ENCODE measurements at places on chromosomes 16 and 17.

- no peak for DNase-seq
Observed at GRCh38 chr17:48051706-48052486, 3.7 kb downstream of the NFE2L1 start.

GRCh38 chr16:1069154-1069553, 3.4 kb upstream of the SSTR5 start:
- DNase-seq = peak; percentile 37

- peak; percentile 38 for DNase-seq
Observed at GRCh38 chr16:11225677-11226549, 30.1 kb downstream of the SOCS1 start.

- DNase-seq = no peak
Observed at GRCh38 chr17:81340607-81341515, 45.8 kb upstream of the SLC38A10 start.

- DNase-seq = no peak
Observed at GRCh38 chr17:325270-326009, 27.2 kb downstream of the RPH3AL start.

DNA sequence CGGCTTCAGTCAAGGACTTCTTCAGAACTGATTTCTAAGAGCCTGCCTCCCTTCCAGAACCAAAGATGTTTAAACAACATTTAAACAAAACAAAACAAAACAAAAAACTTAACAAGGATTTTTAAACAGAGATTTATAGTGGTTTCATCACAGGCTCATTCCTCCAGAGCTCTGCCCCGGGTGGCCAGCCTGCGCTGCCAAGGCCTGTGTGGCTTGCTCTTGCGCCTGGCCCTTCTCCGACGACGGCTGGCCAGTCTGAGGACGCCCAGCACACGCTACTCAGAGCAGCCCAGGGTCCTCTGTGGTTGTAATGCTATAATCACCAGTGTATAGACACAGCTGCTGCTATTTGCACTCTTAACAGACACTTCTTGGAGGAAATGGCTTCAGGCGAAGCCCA, 307.2 kb upstream of the MYOCD start:
- DNase-seq = no peak

DNA sequence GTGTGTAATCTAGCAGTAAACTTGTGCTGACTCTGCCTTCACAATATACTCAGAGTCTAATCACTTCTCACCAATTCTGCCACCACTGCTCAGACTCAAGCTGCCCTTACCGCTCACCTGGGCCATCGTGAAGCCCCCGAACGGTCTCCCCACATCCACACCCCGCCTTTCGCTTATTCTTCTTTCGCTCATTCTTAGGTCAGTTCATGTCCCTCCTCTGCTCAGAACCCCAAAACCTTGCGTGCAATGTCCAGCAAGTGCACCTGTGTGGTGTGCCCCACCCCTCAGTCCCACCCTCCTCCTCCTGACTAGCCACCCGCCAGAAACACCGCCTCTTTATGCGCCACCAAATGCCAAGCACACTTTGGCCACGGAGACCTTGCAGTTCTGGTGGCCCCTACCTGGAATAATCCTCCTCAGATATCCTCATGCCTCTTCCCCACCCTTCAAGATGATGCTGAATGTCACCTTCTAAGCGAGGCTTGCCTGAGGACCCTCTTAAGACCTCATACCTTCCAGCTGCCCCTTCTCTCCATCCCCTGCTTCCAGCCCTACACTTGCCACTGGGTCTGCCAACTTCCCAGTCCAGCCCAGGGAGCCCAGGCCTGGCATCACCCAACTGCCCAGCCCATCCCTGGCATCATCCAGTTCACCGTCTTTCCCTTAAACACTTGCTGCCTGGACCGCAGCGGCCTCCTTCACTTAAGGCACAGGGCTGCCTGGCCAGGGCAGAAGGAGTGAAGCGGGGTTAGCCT, 34.3 kb upstream of the RBFOX3 start:
- DNase-seq = no peak

DNA sequence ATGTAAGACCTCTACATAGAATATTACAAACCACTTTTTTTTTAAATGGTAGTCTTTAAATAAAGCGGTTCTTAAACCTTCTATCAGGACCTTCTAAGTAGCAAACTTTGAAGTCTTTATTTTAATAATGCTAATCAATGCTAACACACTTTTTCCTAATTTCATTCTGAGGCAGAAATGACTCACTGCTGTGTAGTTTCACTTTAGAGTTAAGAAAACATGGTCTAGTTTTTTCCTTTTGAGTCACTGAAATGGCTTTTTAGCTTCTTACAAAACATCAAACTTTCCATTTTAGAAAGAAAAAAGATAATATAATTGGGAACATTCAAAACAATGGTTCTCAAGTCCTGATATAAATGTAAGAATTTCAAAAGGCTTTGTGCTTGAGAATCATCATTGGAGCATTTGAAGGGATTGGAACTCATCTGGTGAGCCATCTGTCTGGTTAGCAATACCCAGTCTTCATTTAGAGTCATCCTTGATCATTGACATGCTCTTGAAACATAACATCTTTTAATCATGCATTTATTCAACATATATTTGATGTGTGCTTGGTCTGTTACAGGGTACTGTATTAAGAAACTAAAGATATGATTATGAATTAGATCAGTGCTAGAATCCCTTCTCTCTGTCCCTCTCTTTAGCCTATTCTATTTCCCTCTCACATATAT, 258.3 kb upstream of the MON1B start:
- no peak for DNase-seq

DNA sequence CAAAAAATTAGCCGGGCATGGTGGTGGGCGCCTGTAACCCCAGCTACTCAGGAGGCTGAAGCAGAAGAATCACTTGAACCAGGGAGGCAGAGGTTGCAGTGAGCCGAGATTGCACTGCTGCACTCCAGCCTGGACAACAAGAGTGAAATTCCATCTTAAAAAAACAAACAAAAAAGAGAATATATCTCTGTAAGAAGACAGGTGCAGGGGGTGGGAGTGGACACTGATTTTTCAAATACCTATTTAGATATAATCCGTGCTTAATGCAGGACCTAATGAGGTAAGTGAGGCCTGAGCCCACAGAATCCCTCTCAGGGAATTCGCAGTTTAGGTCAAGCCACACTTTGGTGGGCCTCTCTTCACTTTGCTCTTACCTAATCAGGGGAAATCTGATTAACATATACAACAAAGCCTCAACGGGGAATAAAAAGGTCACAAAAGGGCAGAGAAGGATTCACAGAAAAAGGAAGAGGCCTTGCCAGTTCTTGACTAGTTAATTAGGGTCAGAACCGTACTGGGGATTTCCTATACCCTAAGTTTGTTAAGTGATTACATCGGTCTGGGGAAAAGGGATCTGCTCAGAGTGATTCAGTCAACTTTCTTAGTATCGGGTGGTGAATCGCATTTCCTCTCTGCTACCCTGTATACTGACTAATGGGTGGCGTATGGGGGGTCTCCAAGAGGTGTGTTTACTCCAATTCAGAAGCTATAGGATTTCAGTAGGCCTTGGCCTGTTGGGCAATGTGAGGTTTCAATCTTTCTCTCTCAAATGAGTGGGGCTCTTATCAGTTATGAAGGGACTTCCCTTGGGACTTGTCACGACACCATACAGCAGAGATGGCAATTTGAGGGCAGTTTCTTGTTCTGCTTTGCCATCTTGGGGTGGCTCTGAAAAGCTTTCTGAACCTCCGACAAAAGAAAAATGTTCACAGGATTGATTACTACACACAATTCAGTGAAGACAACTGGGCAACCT, 1.9 kb upstream of the NFAT5 start:
- DNase-seq = peak; percentile 76

DNA sequence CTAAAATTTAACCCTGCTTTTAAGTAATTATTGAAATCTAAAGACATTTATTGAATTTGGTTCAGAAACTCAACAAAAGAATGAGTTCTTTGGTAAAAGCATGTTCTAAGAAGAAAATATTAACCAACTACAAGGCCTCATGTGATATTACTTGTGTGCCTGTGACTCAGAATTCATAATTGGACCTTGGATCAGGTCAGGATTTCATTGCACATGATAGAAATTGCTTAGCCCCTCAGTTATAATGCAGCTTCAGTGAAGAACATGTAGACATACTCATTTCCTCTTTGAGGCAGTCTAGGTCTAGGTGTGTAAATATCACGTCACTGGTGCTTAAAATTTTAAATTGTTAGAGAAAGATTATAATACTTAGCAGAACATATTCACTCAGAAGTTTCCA, 410.0 kb upstream of the SOX9 start:
- DNase-seq = no peak

- DNase-seq = no peak
Observed at GRCh38 chr16:83603723-83604570, 203.8 kb upstream of the HSBP1 start.

- DNase-seq = peak; percentile 89
Observed at GRCh38 chr17:74744714-74745547, 3.5 kb upstream of the NHERF1 start.

DNA sequence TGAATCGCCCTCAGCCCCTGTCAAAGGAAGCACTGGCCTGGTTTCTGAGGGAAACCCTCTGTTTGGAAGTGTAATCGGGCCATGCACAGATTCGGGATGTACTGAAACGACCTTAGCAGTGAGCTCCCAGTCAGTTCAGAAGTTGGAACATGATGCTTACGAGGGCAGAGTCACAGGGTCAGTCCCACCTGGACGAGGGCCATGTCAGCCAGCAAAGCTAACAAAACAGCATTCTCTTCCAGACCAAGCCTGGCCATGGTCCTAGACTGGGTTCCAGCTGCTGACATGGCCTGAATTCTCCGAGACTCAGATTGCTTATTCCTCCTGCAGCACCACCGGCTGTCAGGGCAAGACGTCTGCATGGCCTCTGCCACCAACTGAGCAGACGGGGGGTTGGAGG, 192.2 kb upstream of the WSCD1 start:
- no peak for DNase-seq

GRCh38 chr17:2101448-2102257, 46.8 kb downstream of the HIC1 start:
- DNase-seq = peak; percentile 70

DNA sequence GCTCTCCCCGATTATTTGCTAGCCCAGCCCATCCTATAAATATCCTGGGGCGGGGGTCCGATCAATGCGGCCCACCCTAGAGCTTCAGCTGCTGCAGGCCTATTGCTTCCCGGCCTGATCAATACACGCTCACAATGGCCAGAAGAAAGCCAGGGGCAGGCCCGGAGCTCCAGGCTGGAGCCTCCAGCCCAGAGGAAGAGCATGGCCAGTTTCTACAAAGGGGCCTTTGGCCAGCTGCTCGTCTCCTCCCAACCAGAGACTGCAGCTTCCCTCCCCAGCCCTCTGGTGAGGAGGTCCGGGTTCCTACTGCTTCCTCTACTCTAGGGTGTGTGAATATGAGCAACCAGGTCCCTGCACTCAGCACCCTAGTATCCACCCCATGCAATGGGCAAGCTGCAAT, 36.7 kb downstream of the SALL1 start:
- DNase-seq = no peak

GRCh38 chr16:11233727-11234376, 22.2 kb downstream of the SOCS1 start:
- DNase-seq = peak; percentile 91

DNA sequence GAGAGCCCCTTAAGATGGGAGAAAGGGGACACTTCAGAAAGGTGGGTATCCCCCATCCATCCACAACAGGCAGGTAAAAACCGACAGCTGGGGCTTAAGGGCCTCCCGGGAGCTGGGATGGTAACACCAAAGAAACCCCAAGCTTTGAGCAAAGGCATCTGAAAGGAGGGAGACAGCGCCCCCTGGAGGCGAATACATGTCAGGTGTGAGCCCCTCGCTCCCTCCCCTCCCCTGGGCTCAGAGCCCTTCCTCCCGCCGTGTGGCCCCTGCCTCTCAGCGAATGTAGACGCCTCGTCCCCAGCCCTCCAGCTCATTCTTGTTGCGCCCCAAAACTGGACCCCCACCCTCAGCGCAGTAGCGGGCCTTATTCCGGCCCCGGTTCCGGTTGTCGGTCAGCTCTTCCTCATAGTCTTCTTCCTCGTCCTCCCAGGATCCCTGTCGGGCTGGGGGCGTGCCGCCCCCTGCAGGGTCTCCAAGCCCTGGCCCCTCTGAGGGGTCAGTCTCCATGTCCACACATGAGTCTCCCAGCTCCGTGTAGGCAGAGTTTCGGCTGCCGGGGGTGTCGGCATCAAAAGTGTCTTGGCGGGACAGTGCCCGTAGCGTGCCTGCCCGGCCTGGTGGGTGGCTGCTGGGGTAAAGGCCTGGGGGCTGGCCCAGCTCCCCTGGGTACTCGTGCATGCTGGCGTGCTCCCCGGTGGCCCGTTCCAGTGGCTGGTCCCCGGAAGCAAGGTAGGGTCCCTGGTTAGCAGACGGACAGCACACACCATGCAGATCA, 9.1 kb upstream of the ARL5C start:
- DNase-seq = peak; percentile 83

DNA sequence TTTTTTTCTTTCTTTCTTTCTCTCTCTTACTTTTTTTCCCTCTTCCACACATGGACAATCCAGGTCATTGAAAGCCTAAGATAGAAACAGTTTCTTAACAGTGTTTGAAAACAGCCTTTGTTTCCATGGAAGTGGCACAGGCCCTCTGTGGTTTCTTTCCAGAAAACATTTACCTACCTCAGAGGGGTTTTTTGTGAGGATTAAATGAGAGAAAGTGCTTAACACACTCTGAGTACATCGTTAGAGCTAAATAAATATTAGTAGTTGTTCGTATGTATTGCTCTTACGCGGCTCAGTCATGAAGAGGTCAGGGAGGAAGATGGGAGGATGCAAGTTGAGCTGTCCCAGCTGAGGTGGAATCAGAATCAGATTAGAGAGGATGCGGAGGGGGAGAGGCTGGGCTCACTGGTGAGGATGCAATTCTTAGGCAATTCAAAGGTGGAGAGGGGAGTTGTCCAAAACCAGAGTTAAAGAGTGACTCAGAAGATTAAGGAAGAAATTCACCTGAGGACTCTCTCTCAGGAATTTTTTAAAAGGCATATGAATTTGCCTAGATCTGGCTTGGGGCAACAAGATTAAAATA, 345.4 kb downstream of the PMP22 start:
- no peak for DNase-seq

DNA sequence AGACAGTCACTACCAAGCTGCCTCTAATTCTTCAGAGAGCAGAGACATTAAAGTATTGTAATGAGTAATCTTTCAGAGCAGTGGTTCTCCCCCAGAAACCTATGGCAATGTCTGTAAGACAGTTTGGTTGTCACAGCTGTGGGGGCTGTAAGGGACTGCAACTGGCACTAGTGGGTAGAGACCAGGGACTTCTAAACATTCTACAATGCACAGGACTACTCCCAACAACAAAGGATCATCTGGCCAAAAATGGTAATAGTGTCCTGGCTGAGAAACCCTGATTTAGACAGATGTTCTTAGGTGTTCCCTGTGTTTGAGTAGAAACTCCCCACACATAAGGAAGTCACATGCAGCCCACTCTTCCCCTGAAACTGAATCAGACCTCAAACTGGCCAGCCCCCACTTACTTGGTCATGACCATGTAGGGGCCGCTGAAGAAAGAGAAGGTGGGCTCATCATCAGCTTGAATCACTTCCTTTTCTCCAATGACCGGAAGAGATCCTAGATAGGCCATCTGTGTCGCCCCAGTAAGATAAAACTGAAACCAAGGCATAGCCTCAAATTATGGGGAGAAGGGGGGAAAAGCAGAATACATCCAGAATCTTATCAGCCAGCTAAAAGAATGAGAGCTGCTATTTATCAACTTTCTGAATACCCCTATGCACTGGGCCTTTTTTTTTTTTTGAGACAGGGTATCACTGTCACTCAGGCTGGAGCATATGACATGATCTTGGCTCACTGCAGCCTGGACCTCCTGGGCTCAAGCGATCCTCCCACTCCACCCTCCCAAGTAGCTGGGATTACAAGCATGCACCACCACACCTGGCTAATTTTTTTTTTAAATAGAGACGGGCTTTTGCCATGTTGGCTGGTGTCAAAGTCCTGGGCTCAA, 75.8 kb downstream of the TEX14 start:
- no peak for DNase-seq
